ENCODE measurements at places on chromosomes 11 and 22.

DNA sequence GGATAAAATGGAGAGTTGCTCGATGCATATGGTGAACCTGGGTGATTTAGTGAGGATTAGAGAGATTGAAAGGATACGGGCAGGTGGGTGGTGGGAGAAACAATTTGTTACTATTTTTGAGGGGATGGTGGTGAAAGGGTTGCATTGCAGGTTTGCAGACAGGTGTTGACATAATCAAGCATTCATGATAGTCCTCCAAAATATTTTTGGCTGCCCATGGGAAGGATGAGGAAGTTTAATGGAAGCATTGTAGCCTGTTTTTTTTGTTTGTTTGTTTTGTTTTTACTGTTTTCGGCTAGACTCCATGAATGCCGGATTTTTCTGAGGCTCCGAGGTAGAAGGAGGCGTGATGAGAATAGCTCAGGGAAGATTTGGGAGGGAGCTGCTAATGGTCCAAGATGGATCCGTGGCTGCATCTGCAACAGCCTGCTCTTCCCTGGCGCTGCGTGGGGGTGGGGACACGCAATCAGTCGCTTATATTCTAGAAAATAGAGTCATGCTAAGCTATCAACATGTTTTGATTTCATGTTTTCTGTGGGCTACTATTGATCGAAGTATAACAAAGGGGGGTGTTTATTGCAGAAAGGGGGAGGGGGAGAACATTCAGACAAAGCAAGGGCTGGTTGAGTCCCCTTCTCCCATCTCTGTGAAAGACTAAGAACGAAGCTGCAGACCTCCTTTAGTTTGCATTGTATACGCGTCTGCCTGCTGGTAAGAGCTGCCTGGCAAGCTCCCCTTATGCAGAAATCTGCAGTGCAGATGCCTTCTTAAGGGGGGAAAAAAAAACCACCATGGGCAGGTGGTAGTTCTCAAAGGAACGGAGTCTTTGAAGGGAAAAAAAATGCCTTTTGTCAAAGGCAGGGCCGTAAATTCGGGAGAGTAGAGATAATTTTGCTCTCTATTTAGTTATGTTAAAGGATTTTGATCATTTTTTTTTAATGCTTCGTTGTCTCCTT, 1.0 kb downstream of the RTN3 start:
- peak; percentile 53 for DNase-seq

DNA sequence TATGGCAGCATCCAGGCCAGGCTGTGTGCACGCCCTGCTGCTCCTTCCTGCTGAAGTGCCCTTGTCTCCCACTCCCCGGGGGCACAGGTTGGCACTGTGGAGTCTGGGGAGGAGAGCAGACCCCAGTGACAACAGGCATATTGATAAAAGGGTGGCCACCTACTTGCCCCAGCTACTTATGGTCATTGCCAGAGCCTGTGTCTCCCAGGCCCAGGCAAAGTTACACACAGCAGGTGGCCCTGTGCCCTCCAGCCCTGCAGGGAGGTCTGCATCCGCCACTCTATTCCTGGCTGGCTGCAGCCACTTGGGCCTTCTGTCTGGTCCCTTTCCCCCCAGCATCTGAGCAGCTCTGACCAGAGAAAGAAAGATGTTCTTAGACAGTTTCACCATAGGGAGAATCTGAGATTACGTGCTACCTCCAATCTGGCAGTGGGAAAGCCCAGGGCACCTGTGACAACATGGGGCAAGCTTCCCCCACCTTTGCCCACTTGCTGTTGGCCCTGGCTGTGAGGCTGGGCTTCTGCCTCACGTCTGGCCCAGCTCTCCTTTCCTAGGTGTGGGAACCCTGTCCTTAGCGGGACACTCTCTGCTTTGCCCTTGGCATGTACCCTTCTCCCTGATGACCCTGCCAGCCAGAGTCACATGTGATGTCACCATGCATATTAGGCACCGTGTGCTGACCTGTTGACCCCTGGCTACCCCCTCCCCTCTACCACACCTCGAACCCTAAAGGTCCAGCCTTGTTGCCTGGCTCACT, 25.3 kb upstream of the CSNK2A3 start:
- no peak for DNase-seq

GRCh38 chr11:65663639-65664200, 1.0 kb upstream of the RELA start:
- DNase-seq = peak; percentile 67

DNA sequence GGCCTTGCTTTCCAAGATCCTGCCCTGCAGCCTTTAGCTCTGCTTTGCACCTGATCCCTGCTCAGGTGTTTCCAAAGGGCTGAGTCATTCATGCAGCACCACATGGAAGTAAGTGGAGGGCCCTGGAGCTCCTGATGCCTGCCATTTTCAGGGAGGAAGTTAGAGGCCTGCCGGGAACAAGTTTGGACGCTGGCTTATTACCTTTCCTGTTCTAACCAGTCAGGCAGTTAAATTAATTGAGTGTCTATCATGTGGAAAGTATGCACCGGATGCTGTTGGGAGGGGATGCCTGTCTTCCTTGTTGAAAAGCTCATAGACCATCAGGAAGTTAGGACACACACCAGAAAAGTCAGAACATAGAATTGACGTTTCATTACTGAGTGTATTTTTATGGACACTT, 73.7 kb upstream of the PLET1 start:
- DNase-seq = no peak

GRCh38 chr11:57638005-57638781, 11.5 kb downstream of the YPEL4 start:
- DNase-seq = no peak

DNA sequence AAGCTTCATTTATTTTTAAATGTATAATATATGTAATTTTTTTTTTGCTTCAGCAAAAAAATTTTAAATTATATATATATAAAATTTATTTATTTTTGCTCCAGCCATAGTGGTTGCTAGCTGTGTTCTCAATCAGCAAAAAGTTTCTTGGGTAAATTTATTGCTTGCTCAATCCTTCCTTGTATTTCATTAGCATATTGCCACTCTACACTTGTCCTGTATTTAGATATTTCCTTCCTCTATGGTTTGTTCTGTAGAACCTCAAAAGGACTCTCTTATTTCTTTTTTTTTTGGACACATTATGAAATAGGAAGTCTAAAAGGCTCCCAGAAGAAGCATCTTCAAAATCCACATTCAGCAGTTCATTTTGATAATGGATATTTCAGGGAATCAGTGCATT, 2.3 kb downstream of the PTPRJ start:
- DNase-seq = no peak

- no peak for DNase-seq
Observed at GRCh38 chr22:46393873-46394272, 58.4 kb downstream of the TRMU start.

GRCh38 chr11:106969644-106970355, 48.5 kb downstream of the GUCY1A2 start:
- DNase-seq = no peak

DNA sequence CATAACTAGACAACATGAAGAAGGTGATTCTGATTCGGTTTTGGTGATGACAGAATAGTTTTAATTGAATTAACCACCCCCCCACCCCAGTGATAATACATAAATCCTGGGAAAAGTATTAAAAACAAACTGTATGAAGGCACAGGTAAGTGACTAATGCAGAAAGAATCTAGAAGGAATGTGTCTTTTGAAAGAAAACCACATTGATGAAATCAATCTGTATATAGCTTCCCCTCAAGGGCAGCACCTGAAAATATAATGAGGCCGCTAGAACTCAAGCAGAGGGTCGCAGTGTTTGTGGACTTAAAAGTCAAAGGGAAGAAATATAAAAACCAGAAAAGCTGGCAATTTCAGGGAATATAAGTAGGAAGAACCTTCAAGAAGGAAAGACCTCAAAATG, 580.5 kb upstream of the CHORDC1 start:
- DNase-seq = no peak

- DNase-seq = no peak
Observed at GRCh38 chr22:33083212-33083611, 25.0 kb upstream of the SYN3 start.

- DNase-seq = no peak
Observed at GRCh38 chr22:34102633-34103032, 182.4 kb upstream of the LARGE1 start.

DNA sequence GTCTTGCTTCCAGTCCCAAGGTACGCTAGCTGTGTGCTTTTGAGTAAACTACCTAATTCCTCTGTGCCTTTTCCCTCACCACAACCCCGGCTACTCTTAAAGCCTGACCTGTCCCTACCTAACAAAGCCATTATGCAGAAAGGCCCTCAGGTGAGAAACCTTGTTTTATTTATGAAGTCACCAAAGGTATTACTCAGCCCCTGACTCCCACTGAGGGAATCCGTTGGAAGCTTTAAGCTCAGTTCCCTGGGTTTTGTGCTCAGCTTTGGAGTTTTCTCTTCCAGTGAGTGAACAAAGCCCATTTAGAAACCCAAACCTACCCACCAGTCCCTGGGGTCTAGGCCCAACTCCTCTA, 90.9 kb downstream of the APIP start:
- DNase-seq = no peak

GRCh38 chr11:35962369-35963138, 18.7 kb downstream of the LDLRAD3 start:
- no peak for DNase-seq

- no peak for DNase-seq
Observed at GRCh38 chr11:95065336-95065735, 1.4 kb upstream of the SRSF8 start.

GRCh38 chr22:35346596-35347220, 34.2 kb upstream of the HMOX1 start:
- DNase-seq = no peak

GRCh38 chr22:21450320-21450831, 16.8 kb upstream of the TMEM191C start:
- no peak for DNase-seq

- DNase-seq = peak; percentile 32
Observed at GRCh38 chr22:37951305-37951704, 2.1 kb downstream of the C22orf23 start.

- DNase-seq = no peak
Observed at GRCh38 chr22:23062616-23063538, 7.4 kb upstream of the GNAZ start.

DNA sequence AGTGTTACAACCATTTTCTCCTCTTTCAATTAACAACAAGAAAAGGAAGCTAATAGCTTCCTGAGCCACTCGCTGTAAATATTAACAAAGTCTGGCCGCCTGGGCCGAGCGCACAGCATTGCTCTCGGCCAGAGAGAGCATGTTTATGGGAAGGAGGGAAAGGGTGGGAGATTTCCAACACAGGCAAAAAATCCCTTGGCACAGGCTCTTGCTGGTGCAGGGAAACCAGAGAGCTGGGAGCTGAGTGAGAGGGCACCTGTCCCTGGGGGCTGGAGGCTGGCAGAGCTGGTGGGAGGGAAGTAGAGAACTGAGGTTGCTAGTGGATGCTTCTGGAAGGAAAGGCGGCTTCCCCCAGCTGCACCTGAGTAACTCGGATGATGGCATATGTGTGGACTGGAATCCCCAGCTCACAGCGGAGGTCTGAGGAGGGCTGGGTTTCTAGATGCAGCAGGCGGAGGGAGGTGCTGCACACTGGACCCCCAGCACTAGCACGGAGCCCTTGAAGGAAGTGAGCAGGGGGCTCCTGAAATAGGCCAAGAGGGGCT, 59.6 kb downstream of the FLRT1 start:
- DNase-seq = no peak

GRCh38 chr22:33350491-33350890, 292.3 kb upstream of the SYN3 start:
- no peak for DNase-seq

- peak; percentile 37 for DNase-seq
Observed at GRCh38 chr11:67732045-67732787, 57.8 kb upstream of the ALDH3B2 start.

GRCh38 chr11:61777234-61778090, 14.9 kb downstream of the TMEM258 start:
- peak; percentile 77 for DNase-seq

GRCh38 chr11:124493016-124493655, 47.6 kb upstream of the OR8B8 start:
- DNase-seq = no peak

DNA sequence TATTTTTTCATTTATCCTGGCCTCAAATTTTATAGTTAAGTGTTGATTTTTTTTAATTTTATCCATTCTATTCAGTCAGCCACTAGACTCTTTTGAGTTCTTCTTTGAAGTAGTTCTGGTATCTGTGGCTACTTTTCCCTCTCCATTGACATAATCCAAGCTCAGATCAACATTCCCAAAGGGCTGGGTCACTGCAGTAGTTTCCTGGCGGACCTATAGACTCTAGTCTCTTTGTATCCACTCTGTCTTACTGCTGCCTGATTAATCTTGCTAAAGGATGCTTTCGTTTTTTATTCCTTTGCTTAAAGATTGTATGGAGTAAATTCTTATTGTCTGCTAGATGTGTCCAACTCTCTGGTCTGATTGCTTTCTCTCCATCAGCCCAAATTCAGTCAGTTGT, 87.6 kb downstream of the UVRAG start:
- DNase-seq = no peak

DNA sequence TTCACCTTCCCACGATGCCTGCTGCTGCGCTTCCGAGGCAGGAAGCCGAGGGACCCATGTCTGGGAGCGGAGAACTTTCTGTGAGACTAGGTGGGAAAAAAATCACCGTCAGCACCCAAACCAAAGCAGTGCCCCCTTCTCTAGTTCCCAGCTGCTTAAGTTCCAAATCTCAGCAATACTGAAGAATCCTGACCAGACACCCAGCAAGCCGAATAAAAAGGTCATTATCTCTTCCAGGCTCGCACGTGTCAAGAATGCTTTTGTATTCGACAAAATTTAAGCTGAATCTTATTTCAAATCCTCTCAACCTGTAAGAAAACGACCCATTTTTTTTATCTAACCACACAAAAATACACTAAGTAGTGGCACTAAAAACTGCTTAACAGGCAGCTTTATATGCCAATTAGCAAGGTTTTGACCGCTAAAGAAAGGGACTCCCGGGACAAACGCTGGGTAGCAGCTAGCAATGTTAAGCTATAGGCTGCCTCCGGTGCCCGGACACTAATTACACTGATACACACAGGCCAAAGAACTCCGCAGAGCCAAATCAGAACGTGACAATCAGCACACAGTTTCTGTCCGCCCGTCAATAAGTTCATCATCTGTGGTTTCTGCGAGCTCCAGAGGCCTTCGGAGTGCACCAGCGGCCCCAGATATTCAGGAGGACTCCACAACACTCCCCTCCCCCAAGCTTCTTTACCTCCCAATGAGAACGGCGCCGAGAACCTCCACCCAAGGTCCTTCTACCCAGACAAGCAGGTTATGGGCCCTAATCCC, 728 bp downstream of the RPL3 start:
- DNase-seq = no peak

DNA sequence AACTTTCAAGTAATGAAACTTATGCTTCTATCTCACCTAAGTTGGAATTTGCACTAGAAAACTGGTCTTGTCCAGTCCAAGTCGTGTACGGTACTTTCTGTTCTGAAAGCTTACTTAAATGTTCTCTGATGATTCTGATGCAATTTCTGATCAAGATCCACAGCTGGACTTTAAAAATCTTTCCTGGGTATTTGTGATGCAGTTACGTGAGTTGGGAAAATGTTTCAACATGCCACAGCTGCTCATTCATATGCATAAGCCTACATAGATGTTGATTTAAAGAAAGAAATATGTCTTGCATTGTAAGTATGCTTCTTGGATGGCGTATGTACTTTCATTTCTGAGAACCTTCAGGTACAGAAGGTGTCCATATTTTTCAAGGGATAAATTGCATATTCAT, 493.7 kb upstream of the CCDC90B start:
- DNase-seq = no peak

- no peak for DNase-seq
Observed at GRCh38 chr22:36177160-36177559, 16.6 kb upstream of the APOL3 start.

Measured in K562 (cell line).